ENCODE measurements at places on chromosomes 12 and 14.

DNA sequence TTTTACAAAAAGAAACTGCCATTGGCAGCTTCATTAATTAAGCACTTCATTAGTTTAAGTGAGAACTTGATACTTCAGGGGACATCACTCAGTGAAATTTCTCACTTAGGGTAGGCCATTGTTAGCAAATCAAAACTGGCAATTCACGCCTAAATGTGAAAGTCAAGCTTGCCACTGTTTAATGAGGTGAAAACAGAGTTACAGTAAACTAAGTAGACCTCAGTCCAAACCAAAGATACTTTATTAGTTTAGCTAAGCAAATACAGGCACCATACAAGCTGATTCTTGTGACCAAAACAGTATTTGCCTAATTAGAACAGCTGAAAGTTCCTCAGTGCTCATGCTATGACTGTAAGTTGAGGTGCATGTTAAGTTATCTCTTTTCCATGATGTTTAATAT lies 176.5 kb upstream of the CPNE8 start:
- no peak for DNase-seq

DNA sequence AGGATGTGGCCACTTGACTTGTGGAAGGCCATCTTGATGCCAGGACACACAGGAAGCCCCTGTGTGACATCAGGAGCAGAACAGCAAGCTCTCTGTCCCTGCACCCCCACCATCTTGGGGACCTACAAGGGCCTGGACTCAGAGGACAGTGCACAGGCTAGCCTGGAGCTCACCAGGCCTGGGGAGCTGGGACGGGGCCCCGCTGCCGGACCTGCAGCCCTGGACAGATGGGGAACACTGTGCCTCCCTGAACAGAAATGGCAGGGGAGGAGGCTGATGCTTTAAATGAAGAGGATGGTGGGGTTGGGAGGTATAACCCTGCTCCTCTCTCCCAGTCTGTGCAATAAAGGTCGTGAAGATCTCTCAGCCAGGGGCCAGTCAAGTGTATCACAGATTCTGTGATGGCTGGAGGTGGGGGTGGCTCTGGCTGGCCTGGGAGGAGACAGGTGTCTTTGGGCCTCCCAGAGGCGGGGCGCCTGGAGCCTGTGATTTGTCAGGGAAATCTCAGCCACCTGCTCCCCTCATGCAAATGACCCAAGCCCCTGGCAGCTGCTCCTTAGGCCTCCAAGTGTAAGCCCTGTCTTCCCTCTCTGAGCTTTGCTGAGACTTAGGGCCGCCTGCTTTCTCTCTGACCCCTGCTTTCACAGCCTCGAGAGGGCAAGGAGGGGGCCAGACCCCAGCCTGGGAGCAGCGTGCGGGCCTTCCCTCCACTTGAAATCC lies 1.1 kb upstream of the GNB3 start:
- DNase-seq = peak; percentile 80

DNA sequence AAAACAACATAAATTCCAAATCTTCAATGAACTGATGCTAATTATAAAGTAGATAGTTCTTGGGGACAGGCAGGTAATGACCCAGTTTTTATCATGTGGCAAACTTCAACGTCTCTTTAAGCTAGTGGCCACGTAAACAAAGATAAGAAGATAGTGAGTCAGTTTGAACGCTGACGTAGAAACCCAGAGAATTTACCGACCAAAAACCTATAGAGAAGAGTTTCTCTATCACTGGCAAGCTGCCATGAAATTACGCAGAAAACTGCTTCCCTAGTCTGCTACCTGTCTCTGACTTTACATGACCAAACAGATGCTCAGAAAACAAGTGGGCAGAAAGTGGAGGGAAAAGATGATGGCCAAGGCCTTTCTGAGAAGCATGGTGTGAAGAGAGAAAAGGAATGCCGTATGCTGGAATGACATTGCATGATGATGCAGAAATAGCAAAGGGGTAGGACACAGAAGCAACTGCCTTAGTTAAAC lies 136.3 kb downstream of the ITPR2 start:
- no peak for DNase-seq

DNA sequence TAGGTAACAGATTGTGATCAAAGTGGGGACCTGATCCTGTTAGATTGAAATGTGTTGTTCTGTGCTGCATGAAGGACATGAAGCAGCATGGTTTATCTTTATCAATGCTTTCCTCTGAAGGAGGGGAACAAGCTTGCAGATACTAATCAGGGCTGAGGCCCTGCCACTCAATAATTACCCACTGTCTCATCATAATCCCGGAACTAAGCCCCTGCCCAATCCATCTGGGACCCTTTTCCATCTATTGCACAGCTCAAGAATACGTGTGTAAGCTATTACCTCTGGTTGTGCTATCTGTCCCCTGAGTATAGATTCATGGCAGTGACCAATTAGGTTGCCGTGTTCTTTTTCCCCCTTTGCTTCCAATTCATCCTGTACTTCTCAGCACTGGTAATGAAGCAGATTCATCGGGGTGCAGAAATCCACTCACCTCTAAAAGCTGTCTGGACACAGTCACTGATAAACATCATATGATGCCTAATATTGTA lies 67.8 kb downstream of the OTX2 start:
- no peak for DNase-seq

GRCh38 chr12:12230275-12230674 lies 36.6 kb downstream of the LRP6 start:
- no peak for DNase-seq

DNA sequence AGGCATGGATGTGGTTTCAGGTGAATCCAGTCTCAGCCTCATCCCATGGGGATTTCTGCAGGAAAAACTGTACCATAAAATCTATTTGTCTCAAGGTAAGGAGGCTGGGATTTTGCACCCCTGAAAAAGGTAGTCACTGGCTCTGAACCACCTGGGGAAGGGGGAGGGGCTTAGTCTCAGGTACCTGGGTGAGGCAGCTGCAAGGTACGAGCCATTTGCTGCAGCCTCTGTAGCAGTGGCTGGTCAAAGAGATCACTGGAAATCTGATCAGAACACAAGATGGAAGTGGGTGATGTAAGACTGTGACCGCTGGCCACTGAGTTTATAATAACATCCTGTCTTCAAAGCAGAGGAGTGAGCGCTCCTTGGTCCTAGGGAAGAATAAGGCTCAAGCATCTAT lies 209.9 kb upstream of the NOS1 start:
- DNase-seq = no peak

- no peak for DNase-seq
Measured at GRCh38 chr14:81834308-81834707, 300.7 kb upstream of the SEL1L start.

DNA sequence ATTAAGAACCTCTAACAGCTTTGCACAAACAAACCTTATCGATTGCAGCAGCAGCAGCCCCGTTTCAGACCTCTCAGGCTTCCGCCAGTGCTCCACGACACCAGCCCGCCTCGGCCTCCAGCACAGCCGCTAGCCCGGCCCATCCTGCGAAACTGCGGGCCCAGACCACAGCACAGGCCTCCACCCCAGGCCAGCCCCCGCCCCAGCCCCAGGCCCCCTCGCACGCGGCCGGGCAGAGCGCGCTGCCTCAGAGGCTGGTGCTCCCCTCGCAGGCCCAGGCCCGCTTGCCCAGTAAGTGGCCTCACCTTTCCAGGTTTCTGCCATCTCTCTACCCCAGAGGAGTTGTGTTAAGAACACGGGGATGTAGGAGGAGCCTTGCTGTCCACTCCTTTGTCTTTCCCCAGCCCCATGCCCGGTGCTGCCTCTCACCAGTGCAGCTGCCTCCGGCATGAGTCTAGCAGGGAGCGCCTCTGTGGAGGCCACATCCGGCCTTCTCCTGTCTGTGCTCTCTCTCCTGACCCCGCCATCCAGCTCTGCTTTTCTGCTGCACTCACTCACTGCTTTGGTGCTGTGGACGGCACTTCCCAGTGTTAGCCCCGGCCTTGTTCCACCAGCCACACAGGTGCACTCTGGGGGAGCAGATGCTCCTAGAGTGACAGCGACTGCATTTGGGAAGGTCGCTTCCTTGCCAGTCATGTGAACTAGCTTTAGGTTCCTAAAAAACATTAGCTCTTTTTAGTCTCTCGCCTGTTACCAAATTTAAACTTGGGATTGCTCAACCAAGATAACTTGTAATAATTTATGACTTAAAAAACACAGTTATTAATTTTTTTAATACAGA lies 71.5 kb downstream of the EP400 start:
- DNase-seq = no peak

GRCh38 chr12:122966743-122967550 lies 684 bp upstream of the ABCB9 start:
- DNase-seq = no peak

DNA sequence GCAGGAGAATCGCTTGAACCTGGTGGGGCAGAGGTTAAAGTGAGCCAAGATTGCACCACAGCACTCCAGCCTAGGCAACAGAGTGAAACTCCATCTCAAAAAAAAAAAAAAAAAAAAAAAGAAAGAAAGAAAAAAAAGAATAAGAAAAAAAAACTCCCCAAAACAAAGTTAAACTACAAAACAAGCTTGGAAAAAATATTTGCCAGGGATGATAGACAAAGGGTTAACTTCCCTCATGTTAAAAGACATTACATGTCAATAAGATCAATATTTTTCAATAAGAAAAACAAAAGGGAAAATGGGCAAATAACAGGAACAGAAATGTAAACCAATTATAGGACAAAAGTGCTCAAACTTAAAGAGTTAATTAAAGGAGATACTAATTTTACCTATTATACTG lies 26.4 kb upstream of the HIGD1C start:
- no peak for DNase-seq

DNA sequence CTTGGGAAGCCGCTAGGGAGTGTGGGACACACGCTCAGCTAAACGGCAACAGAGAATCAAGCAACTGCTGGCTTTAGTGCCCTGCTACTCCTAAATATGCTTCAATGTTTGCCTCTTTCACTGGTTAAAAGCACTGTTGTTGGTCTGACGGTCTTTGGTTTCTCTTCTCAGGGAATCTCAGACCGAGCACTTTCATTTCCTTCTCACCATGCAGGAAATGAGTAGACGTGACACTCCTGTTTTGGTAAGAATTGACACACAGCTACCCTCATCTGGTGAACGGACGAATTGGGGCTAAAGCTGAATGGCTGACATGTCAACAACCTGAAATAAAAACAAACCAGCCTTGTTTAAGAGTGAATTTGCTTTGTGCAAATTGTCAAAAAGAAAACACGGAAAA lies 57.5 kb upstream of the PIWIL1 start:
- no peak for DNase-seq

DNA sequence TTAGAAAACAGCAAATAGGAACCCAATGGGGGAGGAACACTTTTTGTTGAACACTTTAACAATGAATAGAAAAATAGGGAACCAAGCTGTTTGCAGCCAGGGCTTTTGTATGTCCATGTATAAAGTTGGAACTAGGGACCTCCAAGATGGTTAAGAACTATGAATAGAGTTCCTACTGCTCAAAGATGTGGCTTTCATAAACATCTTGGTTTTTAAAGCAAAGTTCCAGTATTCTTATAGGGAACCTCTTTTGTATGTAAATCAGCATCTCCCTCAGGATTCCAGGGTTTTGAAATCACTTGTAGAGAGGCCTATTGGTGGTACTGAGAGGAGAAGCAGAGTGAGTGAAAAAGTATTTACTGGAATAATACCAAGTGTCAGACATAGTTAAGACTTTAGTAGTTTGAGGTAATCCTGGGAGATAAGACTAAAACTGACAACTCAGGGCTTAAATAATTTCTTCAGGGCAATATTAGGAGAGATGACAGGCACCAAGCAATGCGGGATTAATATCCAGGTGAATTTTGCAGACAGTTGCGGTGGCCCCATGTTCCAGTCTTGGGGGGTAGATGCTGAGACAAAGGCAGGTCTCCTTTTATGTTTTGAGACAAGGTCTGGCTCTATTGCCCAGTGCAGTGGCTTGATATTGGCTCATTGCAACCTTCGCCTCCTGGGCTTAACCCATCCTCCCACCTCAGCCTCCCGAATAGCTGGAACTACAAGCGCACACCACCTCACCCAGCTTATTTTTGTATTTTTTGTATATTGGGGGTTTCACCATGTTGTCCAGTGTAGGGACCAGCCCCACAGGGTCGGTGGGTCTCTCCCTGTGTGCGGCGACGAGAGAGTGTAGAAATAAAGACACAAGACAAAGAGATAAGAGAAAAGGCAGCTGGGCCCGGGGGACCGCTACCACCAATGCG lies 10.4 kb upstream of the EID3 start:
- no peak for DNase-seq

GRCh38 chr12:31959701-31960391 lies 631 bp downstream of the RESF1 start:
- peak; percentile 43 for DNase-seq

DNA sequence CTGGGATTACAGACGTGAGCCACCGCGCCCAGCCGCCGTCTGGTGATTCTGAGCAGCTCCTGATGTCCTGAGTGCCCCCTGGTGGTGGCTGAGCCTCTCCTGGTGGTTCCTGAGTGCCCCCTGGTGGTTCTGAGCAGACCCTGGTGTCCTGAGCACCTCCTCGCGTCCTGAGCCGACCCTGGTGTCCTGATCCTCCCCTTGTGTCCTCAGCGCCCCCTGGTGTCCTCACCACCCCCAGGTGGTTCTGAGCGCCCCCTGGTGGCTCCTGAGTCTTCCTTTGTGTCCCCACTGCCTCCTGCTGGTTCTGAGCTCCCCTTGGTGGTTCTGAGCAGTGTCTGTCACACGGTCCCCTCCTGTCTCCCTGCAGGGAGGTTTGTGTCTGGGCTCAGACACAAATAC lies 1304.9 kb downstream of the TMEM121 start:
- peak; percentile 66 for DNase-seq

DNA sequence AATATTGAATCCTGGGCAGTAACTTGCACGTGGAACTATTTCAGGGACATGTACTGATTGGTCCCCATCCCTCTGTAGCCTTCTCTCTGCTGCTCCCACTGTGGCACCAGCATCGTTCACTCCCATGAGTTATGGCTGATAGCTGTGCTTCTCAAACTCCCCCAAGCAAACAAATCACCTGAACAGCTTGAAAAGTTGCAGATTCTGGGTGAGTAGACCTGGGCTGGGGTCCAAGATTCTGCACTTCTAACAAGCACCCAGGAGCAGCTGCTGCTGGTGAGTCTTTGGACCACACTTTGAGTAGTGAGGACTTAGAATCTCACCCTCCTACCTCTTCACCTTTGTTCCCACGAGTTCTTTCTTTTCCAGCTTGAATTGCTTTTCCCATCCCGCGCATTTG lies 49.4 kb upstream of the ZFP36L1 start:
- no peak for DNase-seq

DNA sequence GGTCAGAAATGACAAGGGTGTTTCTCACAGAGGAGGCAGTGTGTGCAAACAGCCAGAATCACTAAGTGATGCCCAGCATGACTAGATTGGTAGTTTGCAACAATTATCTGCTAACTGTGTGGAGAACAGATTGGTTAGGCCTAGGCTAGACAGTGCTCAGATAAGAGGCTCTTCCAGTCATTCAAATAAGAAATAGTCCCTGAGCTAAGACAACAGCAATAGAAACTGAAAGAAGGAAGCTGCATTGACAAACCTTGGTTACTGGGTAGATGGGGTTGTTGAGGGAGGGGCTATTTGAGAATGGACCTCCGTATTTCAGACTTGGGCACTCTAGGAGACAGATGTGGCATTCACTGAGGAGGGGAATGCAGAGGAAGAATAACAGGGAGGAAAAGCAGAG lies 255.0 kb upstream of the NPAS3 start:
- peak; percentile 30 for DNase-seq

- DNase-seq = no peak
Measured at GRCh38 chr12:19010087-19010486, 119.4 kb upstream of the PLEKHA5 start.

Data from GM13976 (cell line).